ENCODE measurements at places on chromosomes 3 and 15. TPM values are rescaled to one million over a fixed set of nuclear protein-coding genes. Genes with fewer than 3 reads are reported as not detected.

DNA sequence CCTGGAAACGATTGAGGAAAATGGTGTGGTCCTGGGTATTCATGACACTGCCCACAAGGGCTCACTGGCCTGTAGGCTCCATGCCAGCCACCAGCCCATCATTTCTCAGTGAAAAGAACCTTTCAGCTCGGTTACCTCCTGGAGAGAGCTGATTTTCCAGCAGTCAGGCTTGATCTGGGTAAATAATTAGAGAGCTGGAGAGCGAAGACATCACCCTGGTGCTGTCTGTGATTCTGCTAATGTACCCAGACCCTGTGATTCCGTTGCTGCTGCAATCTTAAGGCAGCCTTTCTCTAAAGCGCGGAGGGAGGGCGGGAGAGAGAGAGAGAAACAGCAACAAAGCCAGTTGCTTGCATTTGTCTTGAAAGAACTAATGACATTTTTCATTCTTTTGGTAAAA, 221.9 kb upstream of the TOPAZ1 start:
- H3K4me3 ChIP-seq = no peak overlapping the region
- H3K4me1 ChIP-seq = peaks cover 9% of the 10 kb centered on the region
- no peak overlapping the region for H3K27ac ChIP-seq
- H3K36me3 ChIP-seq = no peaks in the 10 kb centered on the region

- H3K36me3 ChIP-seq = no peaks in the 10 kb centered on the region
- H3K4me3 ChIP-seq = no peak overlapping the region
- no peaks in the 10 kb centered on the region for H3K27me3 ChIP-seq
- no peak for DNase-seq
- H3K4me1 ChIP-seq = no peaks in the 10 kb centered on the region
Observed at GRCh38 chr3:4008205-4008604, 209.0 kb downstream of the LRRN1 start.

- peaks cover 2% of the 10 kb centered on the region for H3K27me3 ChIP-seq
- H3K27ac ChIP-seq = no peak overlapping the region
- DNase-seq = no peak
- no peaks in the 10 kb centered on the region for H3K36me3 ChIP-seq
- no peak overlapping the region for H3K4me3 ChIP-seq
Observed at GRCh38 chr3:193391902-193392301, 13.3 kb upstream of the ATP13A5 start.

DNA sequence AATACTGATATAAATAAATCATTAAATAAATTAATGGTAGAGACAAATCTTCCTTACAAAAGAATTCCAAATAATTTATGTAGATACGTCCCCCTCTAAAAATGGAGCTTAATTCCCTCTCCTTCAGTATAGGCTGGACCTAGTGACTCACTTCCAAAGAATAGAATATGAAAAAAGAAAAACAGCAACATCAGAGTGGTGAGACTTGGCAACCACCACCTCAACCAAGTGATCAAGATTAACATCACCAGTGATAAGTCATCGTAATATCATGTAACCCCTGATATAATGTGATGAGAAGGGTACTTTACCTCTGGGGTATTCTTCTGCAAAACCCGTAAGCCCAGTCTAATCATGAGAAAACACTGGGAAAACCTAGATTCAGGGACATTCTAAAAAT, 13.4 kb downstream of the GOLGB1 start:
- H3K4me3 ChIP-seq = no peak overlapping the region
- DNase-seq = no peak

GRCh38 chr3:133038089-133038730, at the start of gene TMEM108:
TMEM108 (plus strand) TSS chr3:133038391.
- H3K27ac ChIP-seq = no peak within 1 kb of the TSS
- H3K4me1 ChIP-seq = peaks cover 2% of the 10 kb centered on the region
- no peaks in the 10 kb centered on the region for H3K36me3 ChIP-seq
- peaks cover 47% of the 10 kb centered on the region for H3K27me3 ChIP-seq
- H3K4me3 ChIP-seq = peak within 1 kb of the TSS; percentile 45

Gene PRTG
- 0.83 TPM for total RNA-seq

DNA sequence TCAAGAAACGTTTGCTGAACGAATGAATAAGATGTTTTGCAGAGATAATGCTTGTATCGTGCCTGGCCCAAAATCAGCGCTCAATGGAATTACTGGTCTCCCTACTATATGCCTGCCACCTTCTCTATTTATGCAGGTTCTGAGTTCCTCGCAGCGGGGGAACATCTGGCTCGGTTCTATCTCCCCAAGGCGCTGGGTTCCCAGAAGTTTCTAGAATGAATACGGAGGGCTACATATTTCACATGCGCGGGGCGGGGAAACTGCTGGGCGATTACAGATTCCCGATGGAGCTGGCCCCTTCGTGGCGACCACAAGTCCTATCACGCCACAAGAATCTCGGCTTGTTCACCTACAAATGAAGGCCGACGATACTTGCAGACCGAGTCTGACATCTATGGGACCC, 411 bp upstream of the EIF2B5 start:
- H3K36me3 ChIP-seq = peaks cover 24% of the 10 kb centered on the region
- peak overlapping the region; percentile 91 for H3K4me3 ChIP-seq
- DNase-seq = no peak

DNA sequence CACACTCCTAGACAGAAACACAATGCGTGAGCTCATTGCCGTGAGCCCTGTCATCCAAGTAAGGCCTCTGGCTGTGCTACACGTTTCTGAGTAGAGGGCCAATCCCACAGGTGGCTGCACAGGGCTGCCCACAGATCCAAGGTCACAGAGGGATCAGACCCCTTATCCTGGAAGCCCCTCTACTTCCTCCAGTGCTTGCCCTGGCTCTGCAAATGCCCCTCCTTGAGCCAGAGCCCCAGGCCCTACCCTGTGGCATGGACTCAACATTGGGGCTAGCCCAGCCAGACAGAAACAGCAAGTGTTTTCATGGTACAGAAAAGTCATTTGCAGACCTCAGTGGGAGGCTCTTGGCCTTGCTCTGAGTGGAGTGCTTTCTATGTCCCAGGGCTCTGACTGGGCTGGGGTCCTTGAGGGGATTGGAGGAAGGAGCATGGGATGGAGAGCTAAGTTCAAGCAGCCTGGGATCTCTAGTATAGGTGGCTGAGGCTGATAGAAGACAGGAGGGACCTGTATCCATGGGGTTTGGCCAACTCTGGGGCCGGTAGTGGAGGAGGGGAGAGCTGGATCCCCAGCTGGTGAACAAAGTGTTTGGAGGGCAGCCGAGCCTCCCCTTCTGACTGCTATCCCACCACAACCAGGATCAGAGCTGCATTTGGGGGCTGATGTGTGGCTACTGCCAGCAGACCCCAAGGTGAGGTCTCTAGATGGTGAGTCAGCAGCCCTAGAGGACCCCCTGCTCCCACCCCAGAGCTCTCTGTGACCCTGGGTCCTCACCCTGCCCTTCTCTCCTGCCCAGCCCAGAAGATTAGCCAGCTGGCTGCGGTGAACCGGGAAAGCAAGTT, 38.7 kb downstream of the GOLGA6A start:
- DNase-seq = no peak
- H3K27me3 ChIP-seq = no peaks in the 10 kb centered on the region
- peaks cover 8% of the 10 kb centered on the region for H3K4me1 ChIP-seq
- no peaks in the 10 kb centered on the region for H3K36me3 ChIP-seq

- peaks cover 2% of the 10 kb centered on the region for H3K27me3 ChIP-seq
- no peak overlapping the region for H3K4me3 ChIP-seq
- no peak overlapping the region for H3K27ac ChIP-seq
- no peaks in the 10 kb centered on the region for H3K4me1 ChIP-seq
Observed at GRCh38 chr3:38317192-38317759, 29.3 kb upstream of the XYLB start.

GRCh38 chr3:159910991-159911663, 77.5 kb upstream of the IL12A start:
- H3K27ac ChIP-seq = no peak overlapping the region
- no peaks in the 10 kb centered on the region for H3K36me3 ChIP-seq
- peak overlapping the region; percentile 2 for H3K4me3 ChIP-seq
- DNase-seq = no peak
- peaks cover 16% of the 10 kb centered on the region for H3K27me3 ChIP-seq
- peaks cover 12% of the 10 kb centered on the region for H3K4me1 ChIP-seq

Gene GOLGA6L2
- total RNA-seq = not detected
